Naive thymus-derived CD8-positive, alpha-beta T cell (primary cell): ENCODE measurements at places on chromosomes 16 and 17. TPM values are rescaled to one million over a fixed set of nuclear protein-coding genes. Genes with fewer than 3 reads are reported as not detected.

Gene RGS9
- total RNA-seq: not detected

Gene GP1BA
- total RNA-seq: not detected

Gene PIRT
- not detected for total RNA-seq

GRCh38 chr16:27316038-27316680, 2.4 kb downstream of the IL4R start:
- DNase-seq: no peak

DNA sequence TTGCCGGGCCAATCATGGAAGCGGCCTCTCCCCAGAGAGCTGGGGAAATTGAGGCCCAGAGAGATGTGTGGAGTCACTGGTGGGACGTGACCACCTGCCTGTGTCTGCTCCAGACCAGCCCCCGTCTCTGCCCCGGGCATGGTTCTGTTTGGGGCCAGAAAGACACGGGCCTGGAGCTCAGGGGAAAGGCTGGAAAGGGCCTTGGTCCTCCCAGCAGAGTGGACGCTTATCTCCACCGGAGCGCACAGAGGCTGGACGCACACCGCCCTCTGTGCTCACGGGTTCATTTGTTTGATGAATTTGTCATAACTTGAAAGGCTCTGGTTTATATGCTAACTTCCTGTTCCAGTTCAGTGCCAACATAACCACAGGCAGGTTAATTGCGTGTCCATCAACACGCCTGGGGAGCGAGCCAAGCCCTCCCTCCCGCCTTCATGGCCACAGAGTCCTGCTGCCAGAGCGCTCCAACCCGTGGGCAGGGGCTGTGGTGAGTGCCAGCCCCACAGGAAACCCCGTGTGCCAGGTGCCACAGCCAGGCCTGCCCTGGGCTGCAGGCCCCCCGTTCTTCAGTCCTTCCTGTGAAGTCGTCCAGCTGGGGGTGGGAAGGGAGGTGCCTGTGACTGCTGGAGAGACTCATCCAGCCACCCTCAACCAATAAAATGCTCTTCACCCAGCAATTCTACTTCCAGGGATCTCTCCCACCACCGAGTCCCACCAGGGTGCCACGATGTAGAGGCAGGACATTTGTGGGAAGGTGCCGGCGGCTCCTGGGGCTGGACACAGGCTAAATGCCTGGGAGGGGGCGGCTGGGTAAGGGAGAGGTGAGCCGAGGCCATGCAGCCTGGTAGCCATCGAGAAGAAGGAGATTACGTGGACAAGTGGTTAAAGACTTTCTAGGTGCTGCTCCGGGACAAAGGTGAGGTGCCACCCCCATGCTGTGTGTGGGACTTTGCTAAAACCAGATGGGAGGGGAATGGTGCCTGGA, 29.4 kb upstream of the BAHCC1 start:
- no peak for DNase-seq

DNA sequence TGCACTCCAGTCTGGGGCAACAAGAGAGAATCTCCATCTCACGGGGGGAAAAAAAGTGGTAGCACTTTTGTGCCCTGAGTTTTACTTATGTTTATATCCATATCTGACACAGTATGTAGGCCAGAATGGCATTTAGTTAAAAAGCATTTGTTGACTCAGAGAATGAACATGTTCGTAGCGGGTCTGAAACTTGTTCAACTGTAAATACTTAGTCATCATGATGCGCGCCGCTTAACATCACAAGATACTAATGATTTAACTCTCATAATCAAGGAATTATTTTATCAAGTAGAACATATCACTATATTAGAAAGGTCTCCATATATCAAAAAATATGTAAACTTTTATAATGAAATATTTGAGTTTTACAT, 55.3 kb upstream of the ITGA2B start:
- no peak for DNase-seq

- DNase-seq: no peak
Observed at GRCh38 chr17:7022781-7023571, at the start of gene BCL6B. BCL6B (plus strand) TSS chr17:7023050; CDS start chr17:7023672, 622 bp downstream.

- no peak for DNase-seq
Observed at GRCh38 chr16:80150978-80151721, 389.6 kb upstream of the DYNLRB2 start.

- no peak for DNase-seq
Observed at GRCh38 chr16:88880226-88881006, 14.0 kb upstream of the PABPN1L start.

- no peak for DNase-seq
Observed at GRCh38 chr17:81870981-81871386, at the start of gene ARHGDIA. ARHGDIA (minus strand) TSS chr17:81871337; CDS start chr17:81869930, 1,407 bp downstream.

DNA sequence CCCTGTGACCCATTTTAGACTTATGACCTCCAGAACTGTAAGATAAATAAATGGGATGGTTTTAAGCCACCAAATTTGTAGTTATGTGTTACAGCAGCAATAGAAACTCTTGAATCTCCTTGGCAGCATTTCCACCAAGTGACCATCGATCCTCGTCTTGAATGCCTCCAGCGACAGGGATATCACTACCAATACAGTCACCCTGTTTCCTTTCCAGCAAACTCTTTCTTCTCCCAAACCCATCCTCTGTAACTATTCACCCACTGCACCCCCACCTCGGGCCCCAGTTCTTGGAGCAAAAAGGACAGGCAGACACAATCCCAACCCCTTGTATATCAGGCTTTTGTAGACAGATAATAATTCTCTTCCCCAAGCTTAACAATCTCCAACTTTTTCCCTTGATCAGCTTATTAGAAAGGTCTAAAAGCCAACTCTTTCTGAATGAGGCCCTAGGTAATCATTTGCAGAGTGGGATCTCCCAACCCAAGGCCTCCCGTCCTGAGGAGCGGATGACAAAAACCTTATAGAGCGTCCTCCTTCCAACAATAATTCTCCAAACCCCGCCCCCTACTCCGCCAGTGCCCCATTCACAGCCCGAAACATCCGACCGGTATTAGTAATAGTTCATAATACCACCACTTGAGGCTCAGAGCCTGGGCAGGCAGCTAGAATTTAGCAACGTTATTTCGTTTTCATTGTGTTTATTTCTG, 14.7 kb upstream of the PLLP start:
- DNase-seq: no peak
